ENCODE measurements at places on chromosomes 1 and 21.

GRCh38 chr21:42405064-42406013, 1.6 kb downstream of the UBASH3A start:
- no peak for DNase-seq

- DNase-seq = no peak
These were observed 18.8 kb upstream of the ZNF281 start for GRCh38 chr1:200428482-200429205.

GRCh38 chr1:203428981-203429599, 46.5 kb upstream of the PRELP start:
- DNase-seq = no peak

- no peak for DNase-seq
These were observed 2.3 kb downstream of the DESI2 start for GRCh38 chr1:244655186-244655585.

DNA sequence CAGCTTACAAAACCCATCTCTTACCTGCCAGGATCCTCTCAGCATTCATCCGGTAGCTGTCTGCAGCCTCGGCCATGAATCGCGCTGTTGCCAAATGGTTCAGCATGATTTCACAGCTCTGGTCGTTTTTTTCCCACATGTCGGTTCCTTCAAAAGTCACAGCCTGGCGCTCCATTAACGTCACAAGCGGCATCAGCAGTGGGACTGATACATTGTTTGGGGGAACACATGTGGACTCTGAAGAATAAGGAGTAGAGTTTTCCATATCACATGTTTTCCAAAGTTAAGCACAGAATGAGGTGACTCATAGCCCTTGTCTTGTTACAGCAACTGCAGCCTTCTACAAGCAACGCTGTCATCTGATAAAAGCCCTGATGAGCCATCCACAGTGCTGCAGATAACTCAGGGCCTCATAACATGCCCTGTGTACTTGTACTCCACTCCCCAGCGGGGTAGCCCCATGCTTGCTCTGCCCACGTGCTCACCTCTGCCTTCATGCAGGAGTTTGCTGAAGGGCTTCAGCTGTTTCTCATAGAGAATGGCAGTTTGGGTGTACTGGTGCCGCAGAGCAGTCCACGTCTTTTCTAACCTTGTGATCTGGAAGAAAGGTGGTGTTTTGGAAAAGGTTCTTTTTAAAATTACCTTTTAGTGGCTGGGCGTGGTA, 114.2 kb downstream of the BCAR3 start:
- no peak for DNase-seq

GRCh38 chr1:156249593-156249992, 1.7 kb upstream of the PAQR6 start:
- no peak for DNase-seq

- no peak for DNase-seq
These were observed 423.3 kb upstream of the ADGRL2 start for GRCh38 chr1:81377406-81377805.

- DNase-seq = no peak
These were observed 27.5 kb downstream of the KCTD3 start for GRCh38 chr1:215594640-215595039.

Data from HL-60 (cell line).